Lung (tissue), 17 donors: ENCODE measurements at places on chromosomes 16 and 17. TPM values are rescaled to one million over a fixed set of nuclear protein-coding genes. Genes with fewer than 3 reads are reported as not detected.

DNA sequence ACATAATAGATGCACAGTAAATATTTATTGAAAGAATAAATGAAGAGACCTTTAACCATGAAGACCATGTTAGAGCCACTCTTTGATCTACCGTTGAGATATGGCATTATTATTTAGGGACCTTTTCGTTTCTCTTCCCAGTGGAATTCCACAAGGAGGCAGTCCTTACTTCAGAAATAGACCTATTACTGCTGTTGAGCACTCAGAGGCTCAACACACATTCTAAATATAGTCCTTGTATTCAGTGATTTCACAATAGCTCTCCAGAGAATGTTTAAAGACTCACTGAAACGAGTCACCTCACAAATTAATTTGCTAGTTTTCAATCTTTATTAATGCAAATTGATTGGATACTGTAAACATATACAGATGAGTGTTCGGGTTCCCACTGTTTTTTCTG, 603.8 kb downstream of the CDH8 start:
- peak; percentile 2 for DNase-seq

- no peak for DNase-seq
Measured at GRCh38 chr16:83901101-83901500, 2.2 kb downstream of the MLYCD start.

Gene SLC12A3
- total RNA-seq: not detected

GRCh38 chr17:3033741-3034577, 29.4 kb downstream of the OR1D5 start:
- no peak for DNase-seq

Gene LRRC36
- total RNA-seq: 14.4 TPM

DNA sequence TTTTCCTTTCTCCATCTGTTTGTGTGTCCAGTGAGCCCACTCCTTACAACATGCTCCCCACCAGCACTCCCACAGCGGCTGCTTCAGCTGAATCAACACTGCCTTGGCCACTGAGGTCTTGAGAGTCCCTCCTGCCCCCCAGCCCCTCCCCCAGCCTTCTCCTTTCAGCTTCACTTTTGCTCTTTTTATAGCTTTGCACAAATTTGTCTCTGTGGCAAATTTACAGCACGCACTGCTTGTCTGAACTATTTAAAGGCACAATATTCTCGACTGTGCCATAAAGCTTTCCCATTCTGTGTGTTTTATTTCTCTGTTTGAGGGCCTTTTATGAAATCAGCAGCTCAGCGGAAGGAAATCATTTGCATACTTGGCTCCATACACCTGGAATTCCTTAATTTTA, 579.3 kb downstream of the TOX3 start:
- no peak for DNase-seq

GRCh38 chr17:34067011-34067410, 188.1 kb upstream of the CCL2 start:
- no peak for DNase-seq

DNA sequence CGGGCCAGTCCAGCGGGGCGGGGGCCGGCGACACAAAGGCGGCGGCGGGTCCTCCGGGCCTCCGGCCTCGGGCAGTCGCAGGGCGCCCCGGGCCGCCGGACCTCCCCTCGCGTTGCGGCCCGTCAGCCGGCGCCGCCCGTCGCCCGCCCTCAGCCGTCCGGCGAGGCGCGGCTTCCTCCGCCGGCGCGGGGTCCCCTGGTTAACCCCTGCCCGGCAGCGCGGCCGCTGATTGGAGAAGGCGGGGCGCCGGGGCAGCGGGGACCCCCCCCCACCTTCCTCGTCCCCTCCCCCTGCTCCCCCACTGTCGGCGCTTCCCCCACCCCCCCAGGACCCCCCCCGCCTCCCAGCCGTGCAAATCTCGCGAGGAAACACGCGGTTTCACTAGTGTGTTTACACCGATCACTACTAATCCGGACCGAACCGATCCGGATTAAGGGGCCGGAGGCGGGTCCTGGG, at the start of gene TLK2:
TLK2 (plus strand) TSS at position 402 of the 456 bp plus-strand sequence. CDS start 2,301 bp downstream, outside the sequence.
- peak; percentile 94 for DNase-seq

DNA sequence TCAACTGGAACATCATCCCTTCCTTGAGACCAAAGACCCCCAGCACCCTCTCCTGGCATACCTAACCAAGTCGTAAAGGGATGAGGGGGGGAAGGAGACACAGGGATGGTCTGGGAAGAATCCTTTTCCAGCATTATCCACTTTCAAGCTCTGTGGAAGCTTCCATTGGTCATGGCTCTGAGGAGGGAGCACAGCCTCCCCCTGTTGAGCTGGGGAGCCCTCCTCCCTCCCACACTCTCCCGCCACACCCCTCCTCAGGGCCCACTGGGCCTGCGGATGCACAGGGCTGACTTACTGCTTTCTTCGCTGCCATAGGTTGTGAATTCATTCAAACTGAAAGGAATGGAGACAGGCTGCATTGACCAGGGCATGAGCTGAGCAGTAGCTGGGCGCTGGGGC, 12.4 kb downstream of the CSF3 start:
- no peak for DNase-seq

GRCh38 chr17:8012996-8013640, 10.7 kb downstream of the GUCY2D start:
- no peak for DNase-seq

Gene TMUB2
- 32.1 TPM for total RNA-seq

DNA sequence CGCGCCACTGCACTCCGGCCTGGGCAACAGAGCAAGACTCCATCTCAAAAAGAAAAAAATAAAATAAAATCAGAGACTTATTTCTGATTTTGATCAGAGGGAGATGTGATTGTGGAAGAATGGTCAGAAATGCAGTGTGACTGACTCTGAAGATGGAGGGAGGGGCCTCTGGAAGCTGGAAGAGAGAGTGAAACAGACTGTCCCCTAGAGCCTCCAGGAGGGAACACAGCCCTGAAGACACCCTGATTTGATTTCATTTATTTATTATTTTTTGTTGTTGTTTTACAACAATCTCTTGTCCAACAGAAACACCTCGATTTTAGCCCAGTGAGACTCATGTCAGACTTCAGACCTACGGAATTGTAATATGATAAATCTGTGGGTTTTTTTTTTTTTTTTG, 26.1 kb downstream of the BCL7C start:
- DNase-seq: no peak

DNA sequence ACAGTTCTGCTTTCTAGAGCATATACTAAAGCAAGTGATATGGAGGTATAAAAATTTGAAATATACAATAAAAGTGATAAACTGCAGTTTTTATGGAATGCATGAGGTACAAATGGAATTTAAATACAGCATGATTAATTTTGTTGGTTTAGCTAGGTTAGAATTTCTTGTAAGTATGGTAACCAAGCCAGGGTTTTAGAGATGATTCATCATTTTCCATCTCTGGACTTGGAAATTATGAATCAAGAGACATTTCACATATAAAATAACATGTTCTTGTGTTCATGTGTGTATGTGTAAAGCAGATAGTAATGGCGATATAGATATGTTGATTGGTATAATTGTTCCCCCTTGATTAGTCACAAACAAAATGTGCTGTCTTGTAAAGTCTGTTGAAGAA, 1219.8 kb downstream of the CDH8 start:
- DNase-seq: no peak

- DNase-seq: no peak
Measured at GRCh38 chr16:57284952-57285363, 486 bp upstream of the PLLP start.

Gene RMI2
- 4.6 TPM for total RNA-seq

- no peak for DNase-seq
Measured at GRCh38 chr17:81112450-81112849, 52.9 kb upstream of the PVALEF start.

Gene PRSS8
- 127 TPM for total RNA-seq

DNA sequence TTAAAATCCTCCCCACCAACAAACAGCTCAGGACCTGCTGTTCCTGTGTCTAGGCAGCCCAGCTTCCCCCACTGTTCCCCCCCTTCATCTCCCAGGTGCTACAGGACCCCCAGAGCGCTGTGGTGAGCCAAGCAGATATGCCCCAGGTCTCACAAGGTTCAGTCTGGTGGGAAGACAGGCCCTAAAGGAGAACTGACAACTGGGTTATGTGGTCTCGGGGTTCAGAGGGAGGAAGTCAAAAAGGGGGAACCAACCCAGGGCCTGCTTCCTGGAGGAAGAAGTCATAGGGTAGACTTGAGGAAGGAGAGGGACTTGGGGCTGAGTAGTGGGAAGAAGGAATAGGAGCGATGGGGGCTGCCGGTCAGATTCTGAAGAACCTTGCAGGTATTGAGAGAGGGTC, 2.6 kb downstream of the RIPOR1 start:
- no peak for DNase-seq

GRCh38 chr17:70239391-70239826, 70.1 kb downstream of the KCNJ2 start:
- no peak for DNase-seq

DNA sequence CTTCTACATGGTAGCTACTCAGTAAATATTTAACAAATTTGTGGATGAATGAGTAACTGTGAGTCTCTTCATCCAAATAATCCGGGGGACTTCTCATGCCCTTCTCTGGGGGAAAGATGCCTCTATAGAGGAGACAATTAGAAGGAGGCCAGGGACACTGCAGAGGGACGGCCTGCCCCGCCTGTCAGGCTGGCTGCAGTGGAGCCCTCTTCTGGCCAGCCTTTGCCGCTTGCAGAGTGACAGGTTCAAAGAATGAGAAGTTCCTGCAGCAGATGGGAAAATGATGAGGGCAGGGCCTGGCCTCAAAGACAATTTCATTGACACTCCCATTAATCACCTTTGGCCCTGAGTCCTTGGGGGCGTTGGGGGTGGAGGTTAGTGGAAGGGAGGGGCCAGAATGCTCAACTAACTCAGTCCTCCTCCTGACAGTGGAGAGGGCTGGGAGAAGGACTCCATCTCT, 339.0 kb downstream of the MAF start:
- no peak for DNase-seq

Gene GAS2L2
- total RNA-seq: 4.6 TPM

GRCh38 chr16:81547194-81547938, 102.8 kb downstream of the CMIP start:
- DNase-seq: no peak

Gene UMOD
- total RNA-seq: not detected

Gene KRT36
- not detected for total RNA-seq

GRCh38 chr16:24734382-24734781, 4.9 kb downstream of the TNRC6A start:
- DNase-seq: no peak

DNA sequence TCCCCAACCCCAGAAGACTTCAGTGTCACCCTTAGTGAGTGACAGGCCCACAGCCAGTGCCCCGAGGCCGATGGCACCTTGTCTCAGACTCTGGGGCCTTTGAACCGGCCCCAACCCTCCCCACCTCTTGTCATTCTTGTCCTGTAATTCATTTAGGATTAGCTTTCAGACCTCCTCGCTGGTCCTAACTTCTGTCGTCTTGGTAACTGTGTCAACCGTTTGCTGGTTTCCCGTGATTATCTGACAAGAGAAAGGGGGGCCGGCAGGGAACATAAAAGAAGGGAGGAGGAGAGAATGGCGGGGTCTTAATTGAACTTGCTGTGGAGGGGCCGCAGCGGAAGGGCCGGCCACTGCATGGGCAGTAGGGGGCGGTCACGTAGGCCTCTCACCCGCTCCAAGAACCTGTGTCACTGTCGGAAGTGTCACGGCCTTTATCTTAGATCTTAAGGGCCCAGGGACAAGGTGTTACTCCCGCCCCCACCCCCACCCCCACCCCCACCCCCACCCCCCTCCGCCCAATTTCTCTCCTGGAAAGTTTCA, 46.5 kb upstream of the GSE1 start:
- DNase-seq: peak; percentile 81

Gene ADAD2
- 0.71 TPM for total RNA-seq

Gene POLR2A
- total RNA-seq: 113 TPM

Gene CSH2
- total RNA-seq: not detected

DNA sequence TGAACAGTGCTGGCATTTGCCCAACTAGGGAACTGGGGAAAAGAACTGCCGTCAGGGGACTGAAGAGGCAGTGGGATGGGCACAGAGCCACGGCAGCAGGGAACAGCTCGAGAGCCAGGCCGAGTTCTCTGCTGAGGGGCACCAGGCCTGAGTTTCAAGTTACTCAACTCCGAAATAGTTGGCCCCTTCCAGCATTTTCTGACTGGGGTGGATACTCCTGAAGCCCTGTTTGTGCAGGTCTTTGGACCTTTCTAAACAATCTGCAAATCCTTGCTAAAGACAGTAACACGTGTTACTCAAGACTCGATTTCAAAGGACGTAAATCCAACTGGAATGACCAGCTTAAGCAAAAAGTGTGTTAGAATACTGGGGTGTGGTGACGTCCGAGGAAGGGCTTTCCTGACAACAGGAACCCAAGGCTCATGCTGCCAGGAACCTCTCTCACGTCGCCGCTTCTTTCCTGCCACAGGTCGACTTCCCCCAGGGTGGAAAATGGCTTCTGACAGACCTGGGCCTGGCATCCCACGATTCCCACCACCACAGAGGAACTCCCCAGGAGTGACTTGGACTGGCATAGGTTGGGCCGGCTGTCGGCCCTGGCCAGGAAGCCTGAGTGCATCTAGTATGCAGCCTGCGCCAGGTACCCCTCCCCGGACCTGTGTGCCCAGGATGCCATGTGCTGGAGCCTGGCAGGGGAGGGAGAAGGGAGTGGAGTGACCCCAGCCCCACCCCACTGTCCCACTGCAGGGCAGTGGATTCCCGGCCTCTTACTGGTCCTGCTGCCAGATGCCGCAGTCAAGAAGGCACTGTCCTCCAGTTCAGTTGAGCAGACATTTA, 71.9 kb downstream of the N4BP1 start:
- DNase-seq: peak; percentile 86

Gene FGF11
- total RNA-seq: 0.52 TPM

Gene SMIM36
- total RNA-seq: not detected

DNA sequence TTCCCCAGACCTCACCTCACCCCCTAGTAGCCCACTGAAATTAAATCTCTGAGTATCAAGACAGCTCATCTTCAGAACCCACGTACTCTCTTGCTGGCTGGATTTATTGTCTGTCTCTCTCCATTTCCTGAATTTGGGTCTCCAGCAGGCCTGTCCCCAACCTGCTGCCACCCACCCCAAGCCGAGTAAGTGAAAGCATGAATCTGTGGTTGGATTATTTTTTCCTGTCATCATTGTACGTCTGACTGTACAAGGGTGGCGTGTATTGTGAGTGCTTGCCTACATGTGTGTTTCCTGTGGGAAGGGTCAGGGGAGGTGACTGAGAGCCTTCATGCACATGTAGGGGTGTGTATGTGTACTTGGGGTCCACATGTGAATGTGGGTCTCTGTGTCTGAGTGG, 5.4 kb downstream of the TNP2 start:
- DNase-seq: no peak

- no peak for DNase-seq
Measured at GRCh38 chr16:85755929-85756768, 5.3 kb upstream of the C16orf74 start.

Gene LPO
- total RNA-seq: 0.15 TPM

DNA sequence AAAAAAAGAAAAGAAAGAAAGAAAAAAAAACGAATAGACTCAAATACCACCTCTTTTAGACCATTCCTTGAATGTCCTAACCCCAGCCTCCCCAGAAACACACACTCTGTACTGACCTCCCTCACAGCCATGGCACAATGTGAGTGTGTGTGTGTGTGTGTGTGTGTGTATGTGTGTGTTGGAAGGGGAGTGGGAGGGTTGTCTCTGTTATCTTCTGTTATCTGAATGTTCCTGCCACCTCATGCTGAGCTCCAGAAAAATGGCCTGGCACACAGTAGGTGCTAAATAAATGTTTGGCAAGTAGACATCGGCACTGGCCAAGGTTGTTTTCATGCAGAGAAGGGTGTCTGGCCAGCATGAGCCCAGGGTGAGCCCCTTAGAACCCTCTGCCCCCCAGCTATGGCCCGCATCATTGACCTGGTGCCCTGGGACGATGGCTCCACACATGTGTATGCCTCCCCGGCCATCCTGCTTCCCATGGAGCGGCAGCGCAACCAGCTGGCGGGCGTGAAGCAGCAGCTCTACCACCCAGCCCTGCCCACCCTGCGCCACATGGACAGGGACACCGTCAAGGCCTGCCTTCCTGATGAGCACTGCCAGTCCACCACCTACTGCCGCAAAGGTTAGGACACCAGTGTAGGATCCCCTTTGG, 6.6 kb upstream of the CNGB1 start:
- DNase-seq: no peak
